ENCODE measurements at places on chromosomes 6 and 20.

GRCh38 chr20:51313358-51313827, 229.1 kb downstream of the NFATC2 start:
- H3K27me3 ChIP-seq = no peaks in the 10 kb centered on the region
- H3K36me3 ChIP-seq = no peaks in the 10 kb centered on the region
- no peak overlapping the region for H3K27ac ChIP-seq
- no peak for DNase-seq
- no peaks in the 10 kb centered on the region for H3K4me1 ChIP-seq

DNA sequence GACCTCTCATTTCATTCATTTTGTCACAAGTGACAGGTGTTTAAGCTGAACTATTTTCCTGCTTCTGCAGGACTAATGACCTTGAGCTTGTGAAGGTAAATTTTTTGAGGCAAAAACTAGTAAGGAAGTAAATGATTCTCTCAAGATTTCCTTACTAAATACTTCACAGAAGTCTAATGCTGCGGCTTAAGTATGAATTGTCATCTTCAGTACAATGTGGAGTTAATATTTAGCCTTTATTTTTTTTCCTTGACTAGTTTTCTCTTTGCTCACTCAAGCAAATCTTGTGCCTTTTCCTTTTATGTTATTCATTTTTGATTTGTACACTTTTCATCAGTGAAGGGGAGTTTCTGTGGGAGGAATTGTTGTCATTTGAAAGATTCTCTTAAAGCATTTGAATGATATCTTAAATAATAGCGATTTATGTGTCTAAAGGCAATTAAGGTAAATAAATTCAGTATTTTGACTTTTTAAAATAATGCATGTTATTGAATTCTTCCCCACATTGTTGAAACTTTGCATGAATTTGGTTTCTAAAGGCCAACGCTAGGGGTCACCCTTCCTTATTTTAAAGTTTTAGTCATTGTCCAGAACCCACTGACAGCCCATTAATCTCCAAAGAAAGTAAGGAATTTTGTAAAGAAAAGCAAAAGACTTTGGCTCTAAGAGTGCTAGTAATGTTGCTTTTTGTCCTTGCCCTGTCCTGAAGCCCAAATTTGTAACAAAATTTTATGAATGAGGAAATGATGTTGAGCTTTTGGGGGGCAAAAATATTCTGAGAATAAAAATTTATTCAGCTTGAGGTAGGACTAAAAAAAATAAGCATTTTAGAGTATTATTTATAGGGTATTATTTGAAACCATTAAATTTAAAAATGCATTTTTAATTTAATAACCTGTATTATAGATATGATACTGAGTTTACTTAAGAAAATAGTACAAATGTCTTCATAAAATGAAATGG, 157.4 kb upstream of the LAMA2 start:
- no peaks in the 10 kb centered on the region for H3K27me3 ChIP-seq
- no peak overlapping the region for H3K27ac ChIP-seq

DNA sequence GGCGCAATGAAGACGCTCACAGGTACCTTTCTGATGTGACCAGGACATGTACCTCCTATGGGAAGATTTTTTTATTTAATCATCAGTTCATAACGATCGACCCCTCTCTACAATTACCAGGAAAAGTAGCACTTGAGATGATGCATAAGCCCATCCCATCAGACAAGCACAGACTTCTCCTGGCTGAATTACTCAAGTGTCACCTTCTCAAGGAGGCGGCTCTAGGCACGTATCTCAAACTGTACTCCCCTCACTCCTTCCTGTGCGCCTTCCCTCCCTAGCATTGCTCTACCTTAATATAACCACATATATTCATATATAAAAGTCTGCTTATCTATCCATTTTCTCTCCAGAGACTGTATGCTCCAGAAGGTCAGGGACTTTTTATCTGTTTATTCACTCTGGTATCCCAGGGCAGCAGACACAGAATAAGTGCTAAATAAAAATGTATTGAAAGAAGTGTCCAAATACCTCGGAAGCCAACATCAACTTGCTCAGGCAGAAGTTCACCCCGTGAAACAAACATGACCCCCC, 71.5 kb downstream of the CNKSR3 start:
- peaks cover 11% of the 10 kb centered on the region for H3K36me3 ChIP-seq
- DNase-seq = no peak
- no peak overlapping the region for H3K27ac ChIP-seq
- H3K4me1 ChIP-seq = no peaks in the 10 kb centered on the region

- no peaks in the 10 kb centered on the region for H3K27me3 ChIP-seq
- no peaks in the 10 kb centered on the region for H3K4me1 ChIP-seq
- H3K27ac ChIP-seq = no peak overlapping the region
- DNase-seq = no peak
- no peaks in the 10 kb centered on the region for H3K36me3 ChIP-seq
Observed at GRCh38 chr20:48006036-48006833, 221.0 kb upstream of the SULF2 start.

DNA sequence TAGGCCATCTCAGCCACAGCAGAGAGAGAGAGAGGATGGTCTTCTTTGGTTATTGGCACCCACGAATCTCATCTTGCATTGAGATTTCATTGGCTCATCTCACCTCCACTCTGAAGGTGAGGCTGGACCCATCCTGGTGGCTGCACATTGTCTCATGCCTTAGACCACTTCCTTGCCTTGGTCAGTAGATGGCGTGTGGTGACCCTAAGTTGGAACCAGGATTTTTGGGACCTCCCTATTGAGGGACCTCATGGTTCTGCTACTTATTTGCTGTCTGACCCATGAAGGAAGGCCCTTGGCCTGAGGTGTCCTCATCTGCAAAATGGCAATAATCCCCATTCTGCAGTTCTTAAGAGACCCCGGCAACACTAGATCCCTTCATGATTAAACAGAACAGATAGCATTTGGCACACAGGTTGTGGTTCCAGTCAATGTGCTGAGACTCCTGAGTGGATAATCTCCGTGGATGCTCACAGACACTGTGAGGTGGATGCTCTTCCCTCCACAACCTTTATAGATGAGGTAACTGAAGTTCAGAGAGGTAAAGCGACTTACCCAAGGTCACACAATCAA, 21.5 kb upstream of the AAR2 start:
- H3K27me3 ChIP-seq = no peaks in the 10 kb centered on the region
- H3K27ac ChIP-seq = no peak overlapping the region
- peak; percentile 27 for DNase-seq
- H3K36me3 ChIP-seq = peaks cover 11% of the 10 kb centered on the region

DNA sequence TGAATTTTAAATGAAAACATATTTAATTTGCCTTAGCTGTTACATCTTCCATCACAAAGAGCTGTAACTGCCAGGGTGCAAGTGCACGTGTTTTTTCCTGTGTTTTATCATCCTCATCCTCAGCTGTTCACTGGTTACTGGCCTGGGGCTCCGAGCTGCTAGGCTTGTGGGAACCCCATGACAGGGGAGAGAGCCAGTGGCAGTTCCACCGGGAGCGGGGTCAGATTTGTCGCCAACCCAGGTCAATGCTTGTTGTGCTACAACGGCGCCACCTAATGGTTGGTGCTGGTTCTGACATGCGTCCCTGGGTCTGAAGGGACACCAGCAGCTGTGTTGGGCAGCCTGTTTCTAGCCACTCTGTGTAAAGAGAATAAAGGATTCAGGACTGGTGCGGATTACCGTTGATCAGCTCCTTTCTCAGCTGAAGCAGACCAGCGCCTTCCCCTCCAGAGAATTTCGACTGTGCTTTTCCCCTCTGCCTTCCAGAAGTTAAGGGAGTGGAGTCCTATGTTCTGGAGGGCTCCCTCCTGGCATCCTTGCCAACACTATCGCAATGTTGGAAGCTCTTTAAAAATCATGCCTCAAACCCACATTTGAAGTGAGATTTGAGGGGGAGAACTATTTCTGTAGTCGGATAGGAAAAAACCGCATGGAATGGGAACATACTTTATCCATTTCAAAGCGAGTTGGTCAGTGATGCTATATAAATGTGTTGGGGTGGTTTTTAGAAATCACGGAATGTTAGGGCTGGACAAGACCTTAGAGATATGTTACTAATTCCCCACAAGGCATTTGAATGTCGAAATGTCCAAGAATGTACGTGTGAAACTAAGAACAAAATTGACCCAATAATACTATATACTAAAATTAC, 32.1 kb downstream of the SUMO4 start:
- no peaks in the 10 kb centered on the region for H3K4me1 ChIP-seq
- no peaks in the 10 kb centered on the region for H3K36me3 ChIP-seq
- H3K27ac ChIP-seq = no peak overlapping the region

- no peak overlapping the region for H3K27ac ChIP-seq
- no peak for DNase-seq
- H3K27me3 ChIP-seq = no peaks in the 10 kb centered on the region
- H3K36me3 ChIP-seq = no peaks in the 10 kb centered on the region
- no peak overlapping the region for H3K4me3 ChIP-seq
- peaks cover 16% of the 10 kb centered on the region for H3K4me1 ChIP-seq
Observed at GRCh38 chr6:139883776-139884175, 509.3 kb upstream of the CITED2 start.

DNA sequence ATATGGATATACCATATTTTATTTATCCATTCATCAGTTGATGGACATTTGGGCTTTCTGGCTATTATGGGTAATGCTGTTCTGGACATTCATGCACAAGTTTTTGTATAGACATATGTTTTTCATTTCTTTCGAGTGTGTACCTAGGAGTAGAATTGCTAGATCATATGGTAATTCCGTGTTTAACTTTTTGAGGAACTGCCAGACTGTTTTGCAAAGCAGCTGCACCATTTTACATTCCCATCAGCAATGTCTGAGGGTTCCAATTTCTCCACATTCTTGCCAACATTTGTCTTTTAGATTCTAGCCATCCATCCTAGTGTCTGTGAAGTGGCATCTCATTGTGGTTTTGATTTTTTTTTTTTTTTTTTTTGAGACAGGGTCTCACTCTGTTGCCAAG, 20.8 kb downstream of the SRC start:
- H3K4me1 ChIP-seq = no peaks in the 10 kb centered on the region
- DNase-seq = no peak
- no peak overlapping the region for H3K27ac ChIP-seq
- H3K36me3 ChIP-seq = peaks cover 9% of the 10 kb centered on the region
